ENCODE measurements at places on chromosomes 1 and 21.
A peak's percentile ranks its signal among the peaks of the same experiment; 100 is the strongest.

DNA sequence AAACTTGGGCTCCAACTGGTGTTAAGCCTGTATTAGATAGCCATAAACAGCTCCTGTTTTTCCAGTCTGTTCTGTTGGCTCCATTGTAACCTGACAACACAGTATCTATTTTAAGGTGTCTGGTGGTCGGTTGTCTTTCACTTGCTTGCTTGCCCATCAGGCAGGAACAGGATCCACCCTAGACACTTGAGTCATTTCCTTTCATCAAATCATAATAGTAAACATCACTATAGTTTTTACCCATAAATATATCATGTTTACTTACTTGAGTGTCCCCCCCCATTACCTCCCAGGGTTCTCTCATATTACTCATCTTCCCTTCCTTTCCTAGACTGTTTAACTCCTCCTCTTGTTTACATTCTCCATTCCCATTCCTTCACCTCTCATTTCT is 2.9 kb downstream of the DDI2 start:
- no peak for DNase-seq

DNA sequence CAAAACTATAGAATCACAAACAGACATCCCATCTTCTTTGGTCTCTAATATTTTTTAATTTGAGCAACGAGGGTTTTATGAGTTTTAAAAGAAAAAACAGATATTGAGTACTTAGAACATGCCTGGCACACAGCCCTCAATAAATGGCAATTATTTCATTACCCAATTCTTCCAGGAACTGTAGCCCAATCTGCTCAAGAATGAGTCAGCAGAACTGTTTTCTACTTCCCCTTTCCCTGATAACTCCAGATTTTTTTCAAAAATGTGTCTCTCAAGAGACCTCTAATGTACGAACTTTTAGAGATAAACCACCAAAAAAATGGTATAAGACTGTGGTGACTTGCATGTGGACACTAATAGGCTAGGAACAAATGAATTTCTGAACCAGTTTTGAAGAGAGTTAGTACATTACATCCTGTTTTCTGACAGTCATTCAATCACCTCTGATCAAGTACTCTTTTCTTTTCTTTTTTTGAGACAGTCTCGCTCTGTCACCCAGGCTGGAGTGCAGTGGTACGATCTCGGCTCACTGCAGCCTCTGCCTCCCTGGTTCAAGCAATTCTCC is 11.5 kb downstream of the ABL2 start:
- DNase-seq: no peak

DNA sequence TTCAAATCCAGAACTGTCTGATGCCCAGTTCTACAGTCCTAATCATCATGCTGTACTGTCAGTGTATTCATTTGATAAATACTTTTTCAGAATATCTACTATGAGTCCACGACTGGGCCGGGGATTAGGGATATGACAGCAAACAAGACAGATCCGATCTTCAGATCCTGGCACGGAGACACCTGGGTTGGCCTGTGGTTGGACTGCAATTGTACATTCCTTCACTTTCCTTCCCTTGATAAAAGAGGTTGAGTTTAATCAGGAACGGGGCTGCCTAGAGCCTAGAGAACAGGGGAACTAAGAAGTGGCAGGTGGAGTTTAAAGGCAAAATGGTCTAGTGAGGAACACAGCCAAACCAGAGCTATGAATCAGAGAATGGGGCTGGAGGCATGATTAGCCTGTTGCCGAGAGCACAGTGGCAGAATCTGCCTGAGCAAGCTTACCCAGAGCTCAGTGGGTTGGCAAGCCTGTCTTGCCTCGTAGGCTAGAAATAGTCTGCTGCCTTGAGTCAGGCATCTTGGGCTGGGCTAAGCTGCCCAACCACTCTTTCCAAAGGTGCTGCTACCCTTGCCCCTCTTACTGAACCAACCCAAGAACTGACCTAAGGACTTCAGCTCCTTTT is 38.1 kb upstream of the PTCH2 start:
- DNase-seq: no peak

DNA sequence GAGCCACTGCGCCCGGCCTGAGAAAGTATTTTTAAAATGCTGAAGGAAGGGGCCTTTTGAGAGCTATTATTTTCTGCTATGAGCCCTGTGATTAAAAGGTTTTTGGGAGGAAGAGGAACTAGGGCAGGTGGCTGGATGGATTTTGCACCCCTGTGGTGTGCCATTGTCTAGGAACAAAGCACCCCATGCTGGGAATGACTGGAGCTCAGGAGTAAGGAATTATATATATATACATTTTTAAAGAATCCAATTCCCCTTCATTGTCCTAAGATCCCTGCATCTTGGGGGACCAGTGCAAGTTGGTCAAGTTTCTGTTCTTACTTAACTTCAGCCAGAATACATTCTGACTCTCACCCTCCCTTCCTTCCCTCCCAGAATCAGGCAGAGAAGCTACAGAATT is 91.6 kb downstream of the ZNF648 start:
- no peak for DNase-seq

- no peak for DNase-seq
Observed at GRCh38 chr1:97999320-97999719, 78.5 kb upstream of the DPYD start.

GRCh38 chr1:214496126-214496525 is 55.3 kb downstream of the PTPN14 start:
- no peak for DNase-seq

DNA sequence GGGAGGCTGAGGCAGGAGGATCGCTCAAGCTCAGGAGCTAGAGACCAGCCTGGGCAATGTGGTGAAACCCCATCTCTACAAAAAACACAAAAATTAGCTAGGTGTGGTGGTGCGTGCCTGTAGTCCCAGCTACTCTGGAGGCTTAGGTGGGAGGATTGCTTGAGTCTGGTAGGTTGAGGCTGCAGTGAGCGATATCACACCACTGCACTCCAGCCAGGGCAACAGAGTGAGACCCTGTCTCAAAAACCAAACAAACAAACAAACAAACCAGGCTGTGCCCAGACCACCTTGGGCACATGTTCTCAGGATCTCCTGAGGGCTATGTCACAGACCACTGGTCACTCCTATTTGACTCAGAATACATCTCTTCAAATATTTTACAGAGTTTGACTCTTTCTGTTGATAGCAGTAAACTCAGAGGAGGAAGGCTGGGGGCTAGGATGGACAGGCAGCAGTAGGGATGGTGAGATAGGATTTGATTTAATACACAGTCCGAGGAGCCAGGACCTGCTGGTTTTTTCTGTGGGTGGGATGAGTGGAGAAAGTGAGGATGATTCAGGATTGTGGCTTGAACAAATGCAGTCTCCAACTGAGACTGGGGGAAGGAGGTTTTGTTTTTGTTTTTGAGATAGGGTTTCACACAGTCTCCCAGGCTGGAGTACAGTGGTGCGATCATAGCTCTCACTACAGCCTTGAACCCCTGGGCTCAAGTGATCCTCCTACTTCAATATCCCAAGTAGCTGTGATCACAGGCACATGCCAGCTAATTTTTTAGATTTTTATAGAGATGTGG is 46.5 kb downstream of the OLFML3 start:
- DNase-seq: no peak

DNA sequence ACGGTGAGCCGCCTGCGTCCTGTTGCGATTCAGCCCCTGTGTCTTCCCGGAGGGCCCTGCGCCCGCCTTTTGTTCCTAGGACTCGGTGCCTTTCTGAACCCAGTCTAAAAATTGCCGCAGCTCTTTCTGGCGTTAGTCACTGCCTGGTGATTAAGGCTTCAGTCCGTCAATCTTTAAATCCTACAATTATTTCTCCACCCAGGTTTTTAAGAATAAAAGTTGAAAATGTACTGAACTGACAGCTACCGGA is 16.2 kb upstream of the PDXK start:
- no peak for DNase-seq

DNA sequence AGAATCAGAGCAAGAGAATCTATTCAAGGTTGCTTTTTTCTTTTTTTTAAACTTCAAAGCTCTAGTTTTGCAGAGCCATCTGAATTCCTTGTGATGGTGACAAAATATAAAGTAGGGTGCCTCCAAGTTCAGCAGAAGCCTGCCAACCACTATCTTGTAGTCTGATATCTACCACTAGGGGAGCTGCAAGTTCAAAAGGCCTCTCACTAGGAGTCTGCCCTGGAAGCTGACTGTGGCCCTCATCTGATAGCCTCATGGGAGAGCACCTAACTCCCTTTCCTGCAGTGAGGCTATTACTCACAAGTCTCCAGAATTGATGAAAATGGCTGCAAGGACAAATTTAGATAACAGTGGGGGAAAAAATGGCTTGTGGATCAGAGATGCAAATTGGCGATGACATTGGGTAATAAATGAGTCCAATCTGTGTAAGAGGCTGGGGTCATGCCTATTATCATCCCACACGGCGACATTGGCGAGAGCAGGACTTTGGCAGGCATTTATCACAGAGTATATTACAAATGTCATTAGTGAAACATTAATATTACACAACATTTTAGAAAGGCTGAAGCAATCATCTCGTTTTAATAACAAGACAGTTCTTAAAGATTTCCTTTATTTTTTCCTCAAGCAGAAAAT is 10.7 kb upstream of the ZP4 start:
- no peak for DNase-seq

GRCh38 chr21:45594721-45595489 is 48.6 kb upstream of the PCBP3 start:
- no peak for DNase-seq

GRCh38 chr1:213418268-213419071 is 367.4 kb downstream of the RPS6KC1 start:
- no peak for DNase-seq

DNA sequence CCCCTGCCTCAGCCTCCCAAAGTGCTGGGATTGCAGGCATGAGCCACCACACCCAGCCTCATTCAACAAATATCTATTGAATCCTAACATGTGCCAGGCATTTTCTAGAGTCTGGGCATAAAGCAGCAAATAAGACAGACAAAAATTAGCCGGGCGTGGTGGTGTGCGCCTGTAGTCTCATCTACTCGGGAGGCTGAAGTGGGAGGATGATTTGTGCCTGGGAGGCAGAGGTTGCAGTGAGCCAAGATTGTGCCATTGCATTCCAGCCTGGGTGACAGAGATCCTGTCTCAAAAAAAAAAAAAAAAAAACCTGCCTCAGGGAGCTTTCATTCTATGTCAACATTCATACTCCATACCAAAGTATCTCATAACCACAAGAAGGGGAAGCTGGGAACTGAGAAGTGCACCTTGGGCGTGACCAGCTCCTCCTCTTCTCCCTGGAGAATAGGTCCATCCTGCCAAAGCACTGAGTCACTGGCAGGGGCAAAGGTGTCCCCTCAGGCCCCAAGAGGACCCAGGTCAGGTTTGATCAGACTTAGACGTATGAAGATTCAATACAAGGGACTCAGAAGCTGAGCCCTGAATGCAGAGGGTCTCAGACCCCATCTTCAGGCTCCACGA is 36.8 kb upstream of the PPP1R15B start:
- DNase-seq: no peak

DNA sequence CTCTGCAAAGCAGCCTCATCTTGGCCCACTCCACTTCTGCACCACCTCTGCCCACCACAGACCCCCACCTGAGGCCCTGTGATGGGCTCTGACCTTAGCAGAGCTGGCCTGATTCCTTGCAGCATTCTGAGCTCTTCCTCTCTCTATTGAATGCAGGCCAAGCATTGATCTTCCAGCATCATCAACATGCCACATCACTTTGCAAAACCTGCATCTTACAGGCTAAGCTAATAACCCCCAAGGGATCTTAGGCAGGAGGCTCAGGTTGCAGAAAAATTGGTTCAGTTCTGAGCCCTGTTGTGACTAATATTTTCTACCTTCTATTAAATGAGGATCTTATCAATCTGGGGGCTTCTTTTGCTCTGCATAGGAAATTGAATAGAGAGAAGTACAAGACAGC is 78.7 kb downstream of the ATP1A1 start:
- peak; percentile 8 for DNase-seq

GRCh38 chr1:91335603-91336002 is 69.0 kb downstream of the HFM1 start:
- no peak for DNase-seq

GRCh38 chr1:12472156-12472797 is 145.7 kb downstream of the DHRS3 start:
- DNase-seq: peak; percentile 64

DNA sequence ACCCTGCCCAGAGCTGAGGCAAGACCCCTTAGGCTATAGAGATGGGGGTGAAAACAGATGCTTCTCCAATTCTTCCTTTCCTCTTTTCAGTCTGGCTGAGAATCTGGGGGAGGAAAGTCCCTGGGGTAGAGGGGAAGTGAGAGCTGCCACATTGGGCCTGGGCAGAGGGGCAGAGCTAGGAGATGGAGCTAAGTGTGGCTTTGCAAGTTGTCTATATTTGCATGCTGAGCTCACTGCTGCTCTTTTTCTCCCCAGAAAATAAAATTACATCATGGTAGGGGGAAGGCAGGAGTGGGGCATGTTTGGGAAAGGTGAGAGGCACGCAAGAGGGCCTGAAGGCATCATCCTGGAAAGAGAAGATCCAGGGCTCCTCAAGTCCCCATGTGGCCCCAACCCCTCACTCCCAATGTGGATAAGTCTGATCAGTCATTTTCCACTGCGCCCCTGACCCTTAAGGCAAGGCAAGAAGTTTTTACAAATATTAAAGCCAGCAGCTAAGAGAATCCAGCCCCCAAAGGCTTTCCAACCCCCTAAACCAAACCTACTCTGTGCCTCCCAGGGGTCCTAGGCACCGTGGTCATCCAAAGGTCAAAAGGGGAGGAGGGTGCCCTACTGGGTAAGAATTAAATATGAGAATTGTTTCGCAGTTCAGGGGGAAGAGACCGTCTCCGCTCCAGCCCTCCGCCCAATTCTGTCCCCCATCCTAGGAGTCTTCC is 500 bp upstream of the PEA15 start:
- no peak for DNase-seq

- no peak for DNase-seq
Observed at GRCh38 chr1:42983253-42983652, 24.6 kb upstream of the SLC2A1 start.

DNA sequence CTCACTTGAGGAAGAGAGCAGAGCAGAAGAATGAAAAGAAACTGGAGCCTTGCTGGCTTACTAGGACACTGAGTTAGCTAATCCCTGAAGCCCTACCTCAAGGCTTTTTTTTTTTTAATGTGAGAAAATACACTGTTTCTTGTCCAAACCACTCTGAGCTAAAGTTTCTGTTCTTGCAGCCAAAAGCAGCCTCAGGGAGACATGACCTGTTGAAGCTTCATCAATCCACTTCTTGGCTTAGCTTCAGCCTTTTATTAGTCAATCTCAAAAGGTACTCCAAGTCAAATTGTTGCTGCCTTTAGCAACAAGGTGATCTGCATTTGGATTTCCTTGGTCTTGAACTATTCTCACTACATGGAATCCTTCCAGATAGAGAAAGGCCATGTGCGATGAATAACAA is 33.7 kb downstream of the CCDC185 start:
- no peak for DNase-seq

GRCh38 chr1:54002544-54003248 is 15.3 kb downstream of the LDLRAD1 start:
- no peak for DNase-seq

GRCh38 chr1:7948960-7949359 is 8.3 kb upstream of the TNFRSF9 start:
- DNase-seq: no peak

GRCh38 chr1:220511785-220512184 is 16.2 kb upstream of the MARK1 start:
- DNase-seq: no peak

GRCh38 chr1:226660410-226661182 is 78.5 kb downstream of the ITPKB start:
- DNase-seq: no peak
